Daoy (cell line): ENCODE measurements at places on chromosomes 7 and 10. TPM values are rescaled to one million over a fixed set of nuclear protein-coding genes. Genes with fewer than 3 reads are reported as not detected.
A peak's percentile ranks its signal among the peaks of the same experiment; 100 is the strongest.

GRCh38 chr10:119449760-119450461 is 92.6 kb downstream of the RGS10 start:
- DNase-seq = peak; percentile 81

- DNase-seq = peak; percentile 20
Observed at GRCh38 chr10:35613597-35614226, 8.6 kb downstream of the GJD4 start.

DNA sequence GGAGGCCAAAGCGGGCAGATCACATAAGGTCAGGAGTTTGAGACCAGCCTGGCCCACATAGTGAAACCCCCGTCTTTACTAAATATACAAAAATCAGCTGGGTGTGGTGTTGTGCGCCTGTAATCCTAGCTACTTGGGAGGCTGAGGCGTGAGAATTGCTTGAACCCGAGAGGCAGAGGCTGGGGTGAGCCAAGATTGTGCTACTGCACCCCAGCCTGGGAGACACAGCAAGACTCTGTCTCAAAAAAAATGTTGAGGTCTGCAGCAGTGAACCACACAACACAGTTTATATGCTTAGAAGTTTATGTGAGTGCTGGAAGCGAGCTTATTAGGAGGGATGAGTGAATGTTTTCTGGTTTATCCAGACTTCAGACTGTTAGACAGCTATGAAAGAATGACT is 10.4 kb downstream of the LHPP start:
- no peak for DNase-seq

- peak; percentile 40 for DNase-seq
Observed at GRCh38 chr10:86439544-86439943, 72.9 kb upstream of the GRID1 start.

- peak; percentile 41 for DNase-seq
Observed at GRCh38 chr10:103890194-103890658, 27.8 kb downstream of the STN1 start.

GRCh38 chr10:43622038-43622437 is 15.8 kb downstream of the ZNF485 start:
- DNase-seq = no peak

DNA sequence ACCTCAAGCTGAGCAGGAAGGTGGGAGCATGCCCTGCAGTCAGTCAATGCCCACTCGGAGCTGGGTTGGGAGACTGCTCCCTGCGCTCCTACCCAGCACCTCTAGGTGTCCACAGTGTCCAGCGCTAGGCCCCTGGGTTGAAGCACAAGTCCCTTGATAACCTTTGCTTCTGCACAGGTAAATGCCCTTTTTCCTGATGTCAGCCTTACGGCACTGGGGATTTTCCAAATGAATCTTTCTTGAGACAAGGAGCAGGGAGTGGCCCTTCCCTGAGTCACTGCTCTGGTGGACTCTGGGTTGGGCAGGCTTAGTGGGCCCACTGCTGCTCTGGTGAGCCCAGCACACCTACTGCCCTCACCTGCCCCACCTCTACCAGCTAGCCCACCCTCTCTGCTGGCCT is 61.9 kb upstream of the OPN4 start:
- DNase-seq = no peak

- no peak for DNase-seq
Observed at GRCh38 chr10:123741711-123742110, 75.6 kb downstream of the GPR26 start.

DNA sequence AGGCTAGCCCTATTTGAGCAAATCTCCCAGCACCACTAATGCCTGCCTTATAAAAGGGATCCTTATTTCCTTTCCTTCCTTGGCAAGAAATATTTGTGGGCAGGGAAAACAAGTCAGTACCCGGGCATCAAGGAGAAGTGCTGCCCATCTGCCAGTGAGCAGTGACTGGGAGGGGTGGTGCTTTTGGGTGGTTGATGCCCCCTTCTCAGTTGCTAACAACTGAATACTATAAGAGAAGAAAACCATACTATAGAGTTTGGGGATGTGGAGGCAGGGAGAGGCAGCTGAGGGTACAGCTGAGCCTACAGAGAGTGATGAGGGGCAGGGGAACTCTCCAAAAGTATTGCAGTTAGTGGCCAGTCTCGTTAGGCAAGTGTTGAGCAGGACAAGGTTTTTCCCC is 39.3 kb downstream of the OGDH start:
- DNase-seq = no peak

- no peak for DNase-seq
Observed at GRCh38 chr10:128005858-128006257, 99.0 kb downstream of the PTPRE start.

DNA sequence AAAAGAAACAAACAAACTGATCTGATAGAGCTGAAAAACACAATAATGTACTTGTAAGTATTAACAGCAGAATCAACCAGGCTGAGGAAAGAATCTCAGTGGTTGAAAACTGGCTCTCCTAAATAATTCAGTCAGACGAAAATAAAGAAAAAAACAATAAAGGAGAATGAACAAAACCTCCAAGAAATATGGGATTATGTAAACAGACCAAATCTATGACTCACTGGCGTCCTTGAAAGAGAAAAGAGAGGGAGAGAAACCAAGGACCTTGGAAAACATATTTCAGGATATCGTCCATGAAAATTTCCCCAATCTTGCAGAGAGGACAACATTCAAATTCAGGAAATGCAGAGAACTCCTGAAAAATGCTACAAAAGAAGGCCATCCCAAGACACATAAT is 62.9 kb downstream of the FBXL13 start:
- DNase-seq = no peak

GRCh38 chr10:34184939-34185386 is 630.1 kb downstream of the PARD3 start:
- DNase-seq = no peak

DNA sequence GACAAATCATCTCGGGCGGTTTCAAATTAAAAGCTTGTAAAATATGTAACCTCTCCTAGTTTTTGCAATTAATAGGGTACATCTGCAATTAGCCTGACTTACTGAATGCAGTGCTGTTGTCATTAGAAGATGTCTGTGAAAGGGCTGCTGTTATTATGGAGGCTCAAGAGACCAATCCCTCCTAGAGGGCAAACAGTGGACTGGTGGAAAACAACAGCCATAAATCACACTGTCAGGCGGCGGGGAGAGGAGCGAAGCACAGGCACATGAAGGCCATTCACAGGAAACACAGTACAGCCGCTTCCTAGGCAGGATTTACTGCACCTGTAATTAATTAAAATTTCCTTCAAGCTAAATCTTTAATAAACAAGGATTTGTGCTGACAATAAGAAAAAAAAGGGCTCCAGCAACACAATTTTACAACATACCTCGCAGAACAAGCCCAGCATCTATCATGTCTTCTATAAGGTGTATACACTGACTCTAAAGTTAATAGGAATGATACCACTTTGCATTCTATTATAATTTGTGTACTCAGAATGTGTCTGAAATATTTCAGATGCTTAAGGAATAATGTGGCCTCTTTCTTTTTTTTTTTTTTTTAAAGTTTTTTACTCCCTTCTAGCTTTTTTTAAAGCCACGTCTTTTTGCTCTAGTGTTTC is 50.7 kb downstream of the ERCC6 start:
- DNase-seq = no peak

- no peak for DNase-seq
Observed at GRCh38 chr10:9097206-9097990, 1042.9 kb downstream of the GATA3 start.

GRCh38 chr7:117901089-117901797 is 28.0 kb upstream of the CTTNBP2 start:
- no peak for DNase-seq

CCDC126 gene
- total RNA-seq = 29.3 and 31.5 TPM in 2 replicates

SLC29A4 gene
- 0.36 and 1.4 TPM in 2 replicates for total RNA-seq

PTPRZ1 gene
- 0.12 and 0.17 TPM in 2 replicates for total RNA-seq

ZPBP gene
- not detected in 2 replicates for total RNA-seq

PURB gene
- total RNA-seq = 32.7 and 42.3 TPM in 2 replicates
